Glomerular endothelial cell (primary cell): ENCODE measurements at places on chromosomes 12 and 14. TPM values are rescaled to one million over a fixed set of nuclear protein-coding genes. Genes with fewer than 3 reads are reported as not detected.

- DNase-seq = no peak
Observed at GRCh38 chr14:103552846-103553210, 9.6 kb downstream of the BAG5 start.

GRCh38 chr12:70686299-70686698 is 49.1 kb upstream of the PTPRB start:
- no peak for DNase-seq

GRCh38 chr12:5078423-5078822 is 34.7 kb downstream of the KCNA5 start:
- DNase-seq = no peak

DNA sequence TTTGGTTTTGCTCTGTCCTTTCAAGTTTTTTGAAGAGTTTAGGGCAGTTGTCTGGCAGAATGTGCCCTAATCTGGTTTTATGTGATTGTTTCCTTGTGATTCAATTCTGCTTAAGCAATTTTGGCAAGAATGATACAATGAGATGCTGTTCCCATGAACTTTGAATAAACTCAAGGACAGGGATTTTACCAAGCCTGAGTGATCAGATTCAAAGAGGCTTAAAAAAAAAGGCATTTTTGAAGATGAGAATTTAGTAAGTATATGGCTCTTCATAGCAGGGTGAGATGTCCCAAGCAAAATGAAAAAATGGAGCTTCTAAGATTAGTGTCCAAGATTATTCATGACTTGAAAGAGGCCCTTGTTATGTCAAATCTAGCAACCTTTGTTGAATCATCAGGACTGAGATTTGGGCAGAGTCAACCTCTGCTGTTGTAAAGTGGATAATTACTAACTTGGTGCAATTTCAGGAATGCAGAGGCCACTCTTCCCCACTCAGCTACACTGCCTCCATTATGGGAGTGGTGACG is 180.6 kb upstream of the NUDT4 start:
- no peak for DNase-seq

DNA sequence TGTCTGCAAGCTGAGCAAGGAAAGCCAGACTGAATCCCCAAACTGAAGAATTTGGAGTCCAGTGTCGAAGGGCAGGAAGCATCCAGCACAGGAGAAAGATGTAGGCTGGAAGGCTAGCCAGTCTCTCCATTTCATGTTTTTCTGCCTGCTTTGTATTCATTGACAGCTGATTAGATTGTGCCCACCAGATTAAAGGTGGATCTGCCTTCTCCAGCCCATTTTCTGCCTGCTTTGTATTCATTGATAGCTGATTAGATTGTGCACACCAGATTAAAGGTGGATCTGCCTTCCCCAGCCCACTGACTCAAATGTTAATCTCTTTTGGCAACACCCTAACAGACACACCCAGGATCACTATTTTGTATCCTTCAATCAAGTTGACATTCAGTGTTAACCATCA is 85.3 kb downstream of the PLBD1 start:
- DNase-seq = no peak

GRCh38 chr12:16668198-16668597 is 62.2 kb upstream of the LMO3 start:
- DNase-seq = no peak

GRCh38 chr14:29925101-29925722 is 2.4 kb downstream of the PRKD1 start:
- DNase-seq = no peak

DNA sequence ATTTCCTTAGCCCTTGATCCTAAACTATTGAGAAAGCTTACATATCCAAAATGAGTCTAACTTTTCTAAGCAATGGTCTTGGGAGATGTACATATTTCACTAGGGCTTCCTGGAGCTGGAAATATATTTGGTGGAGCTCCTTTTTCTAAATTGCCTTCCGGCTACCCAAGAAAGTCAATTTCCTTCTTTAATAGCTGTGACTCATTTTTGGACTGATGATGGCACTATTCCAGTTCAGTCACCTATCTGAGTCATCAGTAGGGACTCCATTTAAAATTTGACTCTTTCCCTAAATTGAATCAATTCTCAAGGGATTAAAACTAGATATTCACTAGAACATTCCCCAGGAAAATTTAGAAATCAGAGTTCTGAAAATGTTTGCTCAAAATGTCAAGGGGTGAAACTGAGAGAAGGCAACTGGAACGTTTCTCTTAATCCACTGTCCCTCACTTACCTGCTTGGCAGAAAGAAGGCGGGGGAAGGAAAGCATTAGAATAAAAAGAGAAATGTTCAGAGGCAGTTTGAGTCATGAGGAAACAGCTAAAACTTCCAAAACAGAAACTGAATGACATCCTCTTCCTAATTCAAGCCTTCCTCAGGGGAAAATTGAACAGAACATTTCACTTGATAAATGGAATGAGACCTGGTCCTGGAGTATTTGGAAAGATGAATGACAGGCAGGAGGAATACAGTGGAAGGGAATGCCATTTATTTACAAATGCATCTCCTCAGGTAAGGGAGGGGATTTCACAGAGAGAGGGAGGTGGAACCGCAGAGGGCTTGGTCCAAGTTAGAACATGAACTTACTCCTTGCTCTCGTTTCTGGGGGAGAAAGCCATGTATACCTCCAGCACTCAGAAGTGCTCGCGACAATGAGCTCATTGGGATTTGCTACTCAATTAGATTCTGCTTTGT is 91.2 kb downstream of the RGS6 start:
- no peak for DNase-seq

DNA sequence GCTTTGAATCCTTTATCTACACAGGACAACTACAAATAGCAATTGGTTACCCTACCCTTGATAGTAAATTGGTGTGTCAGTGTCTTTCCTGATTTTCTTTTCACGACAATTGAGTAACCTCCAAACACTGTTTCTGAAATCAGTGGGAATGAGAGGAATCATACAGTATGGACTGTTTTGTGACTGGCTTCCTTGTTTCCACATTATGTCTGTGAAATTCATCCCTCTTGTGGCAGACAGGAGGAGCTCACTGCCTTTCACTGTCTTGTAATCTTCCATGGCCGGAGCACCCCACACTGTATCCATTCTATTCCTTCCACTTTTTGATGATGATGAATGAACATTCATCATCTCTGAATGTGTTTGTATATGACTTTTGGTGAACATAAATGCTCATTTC is 164.0 kb upstream of the PZP start:
- no peak for DNase-seq

- DNase-seq = no peak
Observed at GRCh38 chr14:29527286-29527685, 400.4 kb downstream of the PRKD1 start.

DNA sequence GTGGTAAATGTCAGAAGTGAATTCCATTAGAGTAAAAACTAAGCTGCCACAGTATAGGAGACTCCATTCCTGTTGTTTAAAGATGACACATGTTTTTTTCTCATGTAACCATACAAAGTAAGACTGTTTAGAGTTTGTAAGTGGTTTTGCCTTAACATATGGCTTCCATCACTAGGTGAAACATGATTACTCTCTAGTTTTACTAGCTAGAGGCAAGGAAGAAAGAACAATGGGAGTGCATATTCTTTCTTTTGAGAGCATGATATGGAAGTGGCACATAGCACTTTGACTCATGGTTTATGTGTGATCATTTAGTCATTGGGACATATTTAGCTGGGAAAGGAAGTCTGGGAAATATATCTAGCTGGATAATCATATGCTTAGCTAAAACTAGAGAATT is 7.7 kb downstream of the ATF7IP start:
- DNase-seq = no peak

- no peak for DNase-seq
Observed at GRCh38 chr12:66351301-66351700, 49.0 kb downstream of the HELB start.

- no peak for DNase-seq
Observed at GRCh38 chr12:62351326-62351725, 91.1 kb downstream of the USP15 start.

DNA sequence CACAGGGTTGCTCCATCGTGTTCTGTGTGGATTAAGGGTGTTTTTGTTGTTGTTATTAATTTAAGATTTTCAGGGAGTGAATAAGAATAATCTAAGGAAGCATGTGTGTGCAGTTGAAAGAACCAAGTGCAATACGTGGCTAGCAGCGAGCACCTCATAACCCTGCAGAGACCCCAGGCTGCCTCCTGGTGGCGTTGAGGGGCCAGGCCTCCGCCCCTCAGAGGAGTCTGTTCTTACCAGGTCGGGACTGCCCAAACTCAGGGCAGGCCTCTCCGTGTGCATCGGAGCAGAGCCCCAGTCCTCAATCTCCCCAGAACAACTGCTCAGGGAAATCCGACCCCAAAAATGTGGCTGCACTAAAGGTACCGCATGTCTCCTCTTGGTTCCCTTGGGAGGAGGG is 36.8 kb downstream of the IL31 start:
- DNase-seq = no peak

GRCh38 chr14:23650506-23650905 is 14.3 kb downstream of the DHRS2 start:
- no peak for DNase-seq

DNA sequence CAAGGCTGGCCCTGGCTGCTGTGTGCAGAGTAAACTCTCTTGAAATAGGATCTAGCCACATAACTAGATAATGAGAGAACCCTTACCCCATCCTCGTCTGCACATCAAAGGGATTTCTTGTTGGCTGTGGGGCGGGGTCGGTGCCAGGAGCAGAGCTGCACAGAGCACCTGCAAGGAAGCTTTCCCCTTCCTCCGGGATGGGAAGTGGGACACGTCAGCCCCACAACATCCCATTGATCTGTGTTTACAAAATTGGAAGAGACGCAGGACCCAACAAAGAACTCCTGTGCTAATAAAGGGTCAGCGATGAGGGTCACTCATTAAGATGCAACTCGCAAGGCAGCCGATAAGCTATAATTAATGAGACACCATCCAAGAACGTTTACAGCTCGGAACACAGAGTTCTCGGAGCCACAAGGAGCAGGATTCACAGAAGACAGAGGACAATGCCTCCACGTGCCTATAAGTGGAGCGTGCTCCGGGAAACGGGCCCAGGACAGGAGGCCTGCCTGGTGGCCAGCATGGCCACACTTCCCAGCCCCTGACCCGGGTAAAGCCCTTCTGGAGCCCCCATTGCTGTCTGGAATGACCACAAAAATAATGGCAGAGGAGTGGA is 171.5 kb downstream of the SLC15A4 start:
- DNase-seq = no peak

DNA sequence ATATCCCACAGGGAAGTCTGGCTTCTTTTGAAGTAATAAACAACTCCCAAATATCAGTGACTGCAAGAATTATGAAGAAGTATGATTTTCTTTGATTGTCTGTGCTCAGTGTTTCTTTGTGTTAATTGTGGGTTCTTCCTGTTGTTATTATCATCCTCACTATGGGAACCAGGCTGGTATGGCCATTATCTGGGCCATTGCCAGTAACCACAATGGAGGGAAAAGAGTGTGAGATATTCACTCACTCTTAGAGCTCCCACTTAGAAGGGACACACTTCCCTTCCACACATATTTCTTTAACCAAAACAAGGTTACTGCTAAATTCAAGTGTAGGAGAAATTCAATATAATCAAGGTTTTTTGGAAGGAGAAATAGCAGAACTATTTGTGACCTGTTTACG is 503.7 kb downstream of the SLC6A15 start:
- no peak for DNase-seq

GRCh38 chr14:30115756-30116155 is 188.1 kb upstream of the PRKD1 start:
- DNase-seq = no peak

DNA sequence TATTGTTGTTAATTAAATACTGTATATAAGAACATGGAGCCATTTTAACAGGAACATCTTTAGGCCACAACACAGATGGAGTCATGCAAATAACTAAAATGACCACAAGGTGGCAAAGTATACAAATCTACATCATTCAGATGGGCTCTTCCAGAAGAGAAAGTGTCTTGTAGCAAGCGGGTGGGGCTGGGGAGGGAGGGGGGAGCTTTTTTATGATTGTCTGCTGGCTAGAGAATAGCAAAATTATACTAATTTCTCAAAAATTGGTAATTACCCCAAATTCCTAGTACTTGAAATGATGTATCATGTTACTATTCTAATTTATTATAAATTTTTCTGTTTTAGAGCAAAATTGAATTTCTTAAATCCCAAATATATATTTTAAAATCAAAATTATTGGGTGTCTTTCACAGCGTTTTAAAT is 378.7 kb downstream of the PRKD1 start:
- DNase-seq = peak; percentile 44

DNA sequence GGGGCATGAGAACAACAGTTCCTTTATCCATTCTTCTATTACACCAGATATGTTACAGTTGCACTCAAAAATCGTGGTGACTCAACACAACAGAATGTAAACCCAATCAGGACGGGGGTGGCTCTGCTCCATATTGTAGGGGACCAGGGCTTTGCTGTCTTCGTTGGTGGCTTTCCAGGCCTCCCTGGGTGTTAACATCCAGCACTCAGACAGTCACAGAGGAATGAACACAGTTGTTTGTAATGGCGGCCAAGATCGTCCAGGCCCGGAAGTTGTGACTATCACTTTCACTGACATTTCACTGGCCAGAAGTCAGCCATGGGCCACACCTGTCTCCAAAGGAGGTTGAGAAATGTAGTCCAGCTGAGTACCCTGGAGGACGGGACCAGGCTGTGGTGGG is 204.1 kb downstream of the CACNA1C start:
- no peak for DNase-seq

- DNase-seq = no peak
Observed at GRCh38 chr14:100582496-100583165, 4.6 kb downstream of the BEGAIN start.

GRCh38 chr12:104480826-104481440 is 24.2 kb downstream of the CHST11 start:
- DNase-seq = no peak

The LGR5 gene
- not detected in 2 replicates for total RNA-seq

The HOXC12 gene
- not detected in 2 replicates for total RNA-seq

The RHOJ gene
- 57.3 and 103 TPM in 2 replicates for total RNA-seq

The RND1 gene
- 4.7 and 14.9 TPM in 2 replicates for total RNA-seq

The CLEC4E gene
- 0.41 and 0.58 TPM in 2 replicates for total RNA-seq

The BICDL1 gene
- 0.70 TPM in 1 of 2 replicates, not detected in the other for total RNA-seq

The EFS gene
- total RNA-seq = 0.24 and 0.82 TPM in 2 replicates

The ACOT6 gene
- total RNA-seq = not detected in 2 replicates

The PRKAB1 gene
- total RNA-seq = 25.4 and 53.0 TPM in 2 replicates

The OR4K15 gene
- not detected in 2 replicates for total RNA-seq

The WIF1 gene
- not detected in 2 replicates for total RNA-seq

The ANKRD33 gene
- total RNA-seq = 1.2 and 3.2 TPM in 2 replicates

The ZDHHC22 gene
- not detected in 2 replicates for total RNA-seq

The SIX4 gene
- 4.8 and 6.4 TPM in 2 replicates for total RNA-seq

The CCDC197 gene
- total RNA-seq = not detected in 2 replicates

The C14orf39 gene
- 0.24 TPM in 1 of 2 replicates, not detected in the other for total RNA-seq

The CD163 gene
- not detected in 2 replicates for total RNA-seq
